Progenitor cell of endocrine pancreas (in vitro differentiated cells): ENCODE measurements at places on chromosomes 3 and 15.

- DNase-seq = no peak
Observed at GRCh38 chr15:40439960-40440742, 602 bp upstream of the BAHD1 start.

GRCh38 chr3:167626490-167626889, 27.3 kb downstream of the WDR49 start:
- DNase-seq = no peak

DNA sequence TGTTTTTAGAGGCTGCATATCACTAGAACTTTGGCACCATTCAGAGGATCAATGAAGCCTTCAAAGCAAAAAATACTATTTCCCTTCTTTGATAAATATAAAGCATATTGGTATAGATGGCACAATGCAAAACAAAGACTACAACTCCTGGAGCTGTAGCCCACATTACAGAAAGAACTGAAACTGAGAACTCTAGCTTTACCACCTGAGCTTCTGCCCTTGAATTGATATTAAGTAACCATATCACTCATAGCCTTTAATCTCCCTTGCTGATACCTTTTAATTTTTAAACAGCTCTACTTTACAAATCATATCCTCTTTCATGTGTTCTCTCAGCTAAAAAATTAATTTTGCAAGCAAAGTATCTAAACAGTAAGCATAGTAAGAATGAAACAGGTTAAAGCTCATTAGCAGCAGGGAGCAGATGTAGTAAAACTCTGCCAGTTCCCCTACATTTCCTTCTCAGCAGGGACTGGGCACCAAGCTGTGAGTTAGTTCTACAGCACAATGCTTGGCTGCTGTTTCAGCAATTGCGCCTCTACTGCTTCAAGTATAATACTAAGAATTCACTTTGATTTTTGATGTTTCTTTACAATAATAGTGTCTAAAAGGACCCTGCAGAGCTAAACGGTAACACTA, 97.9 kb upstream of the NANOGP8 start:
- no peak for DNase-seq

- no peak for DNase-seq
Observed at GRCh38 chr15:44726136-44726535, 10.2 kb upstream of the TRIM69 start.
